Kidney capillary endothelial cell (primary cell): ENCODE measurements at places on chromosomes 12 and 14.

- no peak for DNase-seq
Observed at GRCh38 chr14:71438684-71439083, 493.5 kb upstream of the RGS6 start.

GRCh38 chr12:46675736-46676135, 150.1 kb downstream of the SLC38A4 start:
- DNase-seq, result peak; percentile 30

- no peak for DNase-seq
Observed at GRCh38 chr12:31034372-31034771, 39.3 kb upstream of the DDX11 start.

DNA sequence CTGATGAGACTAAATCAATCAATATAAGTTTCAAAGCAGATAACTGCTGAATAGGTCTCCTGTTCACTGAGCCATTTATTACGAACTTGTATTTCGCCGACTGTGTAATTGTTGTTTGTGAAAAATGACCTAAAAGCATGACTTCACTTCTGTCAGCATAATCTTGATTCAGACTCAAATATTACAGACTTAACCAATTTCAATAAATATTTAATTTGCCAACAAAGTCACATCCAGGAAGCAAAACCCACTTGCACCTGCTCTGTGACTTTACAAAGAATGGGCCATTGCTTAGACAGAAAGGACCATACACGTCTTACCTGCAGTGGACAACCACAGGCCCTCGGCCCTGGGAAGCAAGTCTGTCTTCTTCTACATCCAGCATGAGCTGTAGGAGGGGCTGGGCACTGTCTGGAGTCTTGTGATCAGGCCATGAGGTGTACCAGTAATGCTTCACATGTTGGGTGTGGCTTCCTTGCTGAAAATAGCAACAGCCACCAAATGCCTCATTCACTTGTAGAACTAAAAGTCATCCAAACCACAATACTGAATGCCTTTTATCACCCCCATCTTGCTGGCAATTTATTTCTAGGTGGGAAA, 23.5 kb upstream of the PTPRB start:
- peak; percentile 48 for DNase-seq

- peak; percentile 75 for DNase-seq
Observed at GRCh38 chr14:49865431-49865859, 12.9 kb upstream of the NEMF start.

GRCh38 chr14:31947680-31948595, 129.2 kb upstream of the ARHGAP5 start:
- no peak for DNase-seq

DNA sequence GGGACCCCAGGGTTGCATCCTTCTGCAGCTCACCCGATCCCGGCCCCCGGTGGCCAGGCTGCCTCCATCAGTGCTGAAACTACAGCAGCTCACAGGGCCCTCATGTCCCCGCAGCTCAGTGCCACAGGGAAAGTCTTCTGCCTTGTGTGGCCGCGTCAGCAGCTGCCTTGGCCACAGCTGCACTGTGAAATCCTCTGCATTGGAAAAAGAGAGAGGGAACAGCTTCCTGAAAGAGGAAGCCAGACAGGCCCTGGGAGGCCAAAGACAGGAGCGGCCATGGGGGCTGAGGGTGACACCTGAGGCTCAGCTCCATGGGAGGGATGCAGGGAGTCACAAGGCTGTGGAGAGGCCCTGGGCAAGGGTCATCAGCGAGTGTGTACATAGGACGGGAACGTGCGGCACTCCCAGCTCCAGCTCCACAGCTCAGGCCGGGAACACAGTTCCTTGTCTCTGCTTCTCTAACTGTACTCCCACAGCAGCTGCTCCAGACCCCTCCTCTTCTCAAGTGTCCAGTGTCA, 32.7 kb downstream of the PARP2 start:
- no peak for DNase-seq

DNA sequence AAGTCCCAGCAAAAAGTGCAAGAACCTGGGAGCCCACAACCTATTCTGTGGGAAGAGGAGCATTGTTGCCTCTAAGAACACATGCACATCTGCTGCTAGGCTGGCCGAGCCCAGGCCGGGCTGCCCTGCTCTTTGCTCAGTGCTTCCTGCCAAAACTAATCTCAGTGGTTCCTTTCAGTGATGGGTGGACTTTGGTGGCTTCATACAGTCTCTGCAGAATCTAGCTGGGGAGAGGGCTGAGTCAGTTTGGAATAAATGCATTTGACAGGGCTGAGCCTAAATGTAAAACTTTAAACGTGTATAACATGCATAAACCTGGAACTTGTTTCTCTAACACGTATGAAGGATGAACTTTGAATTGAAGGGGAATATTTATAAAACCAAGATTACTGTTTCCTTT, 44.6 kb downstream of the CCDC177 start:
- no peak for DNase-seq

DNA sequence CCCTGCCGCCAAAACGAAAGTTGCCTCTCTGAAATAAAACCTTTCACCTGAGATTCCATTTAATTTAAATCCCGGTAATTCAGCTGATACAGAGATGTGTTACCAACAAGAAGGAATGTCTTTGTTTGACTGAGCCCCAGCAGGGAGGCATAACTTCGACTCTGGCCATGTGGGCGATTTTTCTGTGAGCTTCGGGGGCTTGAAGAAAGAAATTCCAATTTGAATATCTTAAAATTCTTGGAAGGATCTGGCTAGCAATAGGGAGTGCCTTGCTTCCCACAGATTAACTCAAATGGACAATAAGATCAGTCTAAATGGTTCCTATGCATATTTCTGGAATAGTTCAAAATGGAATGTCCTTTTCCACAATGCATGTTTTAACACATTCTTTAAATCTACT, 252.5 kb upstream of the TMPO start:
- DNase-seq, result no peak

- DNase-seq, result no peak
Observed at GRCh38 chr12:6850796-6851152, 312 bp downstream of the CDCA3 start.

GRCh38 chr12:122205053-122205925, 1.8 kb downstream of the B3GNT4 start:
- no peak for DNase-seq

DNA sequence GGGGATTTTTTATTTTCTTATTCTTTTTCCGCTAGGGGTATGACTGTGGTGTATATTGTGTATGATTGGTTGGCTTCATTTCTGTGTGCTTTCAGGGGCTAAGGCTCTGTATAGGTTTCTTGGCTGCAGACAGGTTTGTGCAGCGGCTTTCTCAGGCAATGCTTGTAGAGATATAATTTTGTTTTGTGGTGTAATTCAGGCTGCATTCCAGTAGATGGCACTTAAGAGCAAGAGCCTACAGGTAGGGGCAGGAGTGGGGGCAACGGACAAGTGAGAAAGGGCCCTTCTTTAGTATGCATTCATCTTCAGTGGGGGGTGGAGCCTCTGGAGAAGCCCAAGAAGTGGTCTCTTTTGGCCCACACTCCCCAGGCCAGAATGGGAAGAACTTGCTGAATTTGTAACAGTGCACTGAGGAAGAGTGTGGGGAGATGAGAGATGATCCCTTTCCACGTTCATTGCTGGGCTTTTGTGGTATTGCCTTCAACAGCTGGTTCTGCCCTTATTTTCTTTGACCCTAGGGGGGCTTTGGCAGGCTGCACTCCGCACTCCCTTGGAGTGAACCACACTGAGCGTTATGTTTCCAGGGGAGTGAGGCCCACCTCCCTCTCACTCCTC, 78.6 kb downstream of the IFNG-AS1 start:
- DNase-seq, result no peak

DNA sequence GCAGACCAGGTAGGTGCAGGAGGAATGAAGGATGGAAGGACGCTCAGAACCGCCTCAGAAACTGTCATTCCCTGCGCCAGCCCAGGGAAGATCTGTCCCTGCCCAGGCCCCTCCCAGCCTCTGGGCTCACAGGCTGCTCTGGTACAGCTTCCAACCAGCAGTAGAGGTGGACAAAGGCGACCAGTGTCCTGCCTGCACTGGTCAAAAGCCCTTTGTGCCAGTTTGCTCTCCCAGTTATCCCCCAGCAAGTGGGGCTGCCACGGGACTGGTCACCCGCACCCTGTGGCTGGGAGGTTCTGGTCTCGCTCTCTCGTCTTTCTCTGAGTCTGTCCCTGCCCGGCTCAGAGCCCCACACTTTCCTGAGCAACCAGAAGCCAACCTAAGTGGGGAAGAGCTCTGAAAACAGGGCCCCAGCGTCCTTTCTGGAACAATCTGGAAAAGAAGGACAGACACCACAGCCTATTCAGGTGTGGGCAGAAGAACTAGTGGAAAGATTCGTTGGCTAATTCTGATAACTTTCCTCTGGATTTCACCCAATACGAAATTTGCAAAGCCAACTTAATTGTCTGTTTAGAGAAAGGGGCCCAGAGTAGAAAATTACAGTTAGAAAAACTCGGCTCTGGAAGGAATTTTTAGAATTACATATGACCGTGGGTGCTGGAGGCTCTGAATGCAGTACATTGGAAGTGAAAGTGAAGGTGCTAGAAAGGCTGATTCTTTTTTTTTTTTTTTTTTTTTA, 21.7 kb downstream of the SNRNP35 start:
- DNase-seq, result no peak

DNA sequence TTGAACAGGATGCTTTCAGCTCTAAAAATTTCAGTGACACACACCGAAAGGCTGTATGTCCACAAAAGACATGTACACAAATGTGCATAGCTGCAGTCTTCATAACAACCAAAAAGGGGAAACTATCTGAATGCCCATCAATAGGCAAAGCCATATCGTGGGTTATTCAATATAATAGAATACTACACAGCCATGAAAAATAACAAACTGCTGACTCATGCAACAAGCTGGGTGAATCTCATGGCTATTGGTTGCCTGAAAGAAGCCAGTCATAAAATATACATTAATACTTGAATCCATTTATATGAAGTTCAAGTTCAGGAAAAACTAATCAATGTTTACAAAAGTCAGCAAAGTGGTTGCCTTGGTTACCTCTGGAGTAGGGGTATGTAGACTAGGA, 58.4 kb upstream of the RIN3 start:
- no peak for DNase-seq

- no peak for DNase-seq
Observed at GRCh38 chr12:8829621-8830020, 7.2 kb downstream of the A2ML1 start.

GRCh38 chr12:69438539-69438938, 31.6 kb upstream of the FRS2 start:
- DNase-seq, result no peak

GRCh38 chr12:45540661-45541341, 188.7 kb upstream of the ARID2 start:
- no peak for DNase-seq

DNA sequence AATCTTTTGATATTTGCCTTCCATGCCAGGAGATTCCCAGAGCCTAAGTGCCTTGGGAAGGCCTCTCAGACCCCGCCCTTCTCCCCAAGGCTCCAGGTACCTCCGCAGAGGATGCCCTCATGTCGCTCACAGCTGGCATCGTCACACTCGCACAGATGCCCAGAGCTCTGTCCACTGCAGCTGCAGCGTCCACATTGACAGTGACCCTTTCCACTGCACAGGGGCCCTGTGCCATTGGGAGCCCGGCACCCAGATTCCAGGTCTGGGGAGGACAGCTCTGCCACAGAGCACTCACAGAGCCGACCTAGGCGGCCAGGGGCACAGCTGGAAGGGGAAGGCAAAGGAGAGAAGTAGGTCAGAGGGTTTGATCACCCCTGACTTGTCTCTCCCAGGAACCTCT, 12.3 kb upstream of the CSAD start:
- no peak for DNase-seq

GRCh38 chr12:121797937-121798786, 4.7 kb upstream of the RHOF start:
- no peak for DNase-seq

DNA sequence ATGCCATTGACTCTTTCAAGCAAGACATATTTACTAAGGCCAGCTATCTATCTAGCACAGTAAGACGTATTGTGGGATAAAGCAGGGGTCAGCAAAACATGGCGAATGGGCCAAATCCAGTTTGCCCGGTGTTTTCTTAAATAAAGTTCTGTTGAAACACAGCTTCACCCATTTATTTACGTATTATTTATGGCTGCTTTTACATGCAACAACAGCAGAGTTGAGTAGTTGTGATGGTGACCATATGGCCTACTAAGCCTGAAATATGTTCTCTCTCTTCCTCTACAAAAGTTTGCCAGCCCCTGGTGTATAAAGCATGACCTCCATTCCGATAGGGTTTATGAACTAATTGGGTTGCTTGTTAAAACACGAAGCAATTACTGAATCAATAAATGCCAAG, 322.1 kb downstream of the CCDC91 start:
- no peak for DNase-seq

- no peak for DNase-seq
Observed at GRCh38 chr12:64696080-64696741, 63.0 kb downstream of the GNS start.

- no peak for DNase-seq
Observed at GRCh38 chr12:124233846-124234640, 60.9 kb upstream of the RFLNA start.

- no peak for DNase-seq
Observed at GRCh38 chr14:58557242-58557641, 80.5 kb upstream of the DACT1 start.

GRCh38 chr14:27995691-27996090, 770.9 kb upstream of the FOXG1 start:
- DNase-seq, result no peak

DNA sequence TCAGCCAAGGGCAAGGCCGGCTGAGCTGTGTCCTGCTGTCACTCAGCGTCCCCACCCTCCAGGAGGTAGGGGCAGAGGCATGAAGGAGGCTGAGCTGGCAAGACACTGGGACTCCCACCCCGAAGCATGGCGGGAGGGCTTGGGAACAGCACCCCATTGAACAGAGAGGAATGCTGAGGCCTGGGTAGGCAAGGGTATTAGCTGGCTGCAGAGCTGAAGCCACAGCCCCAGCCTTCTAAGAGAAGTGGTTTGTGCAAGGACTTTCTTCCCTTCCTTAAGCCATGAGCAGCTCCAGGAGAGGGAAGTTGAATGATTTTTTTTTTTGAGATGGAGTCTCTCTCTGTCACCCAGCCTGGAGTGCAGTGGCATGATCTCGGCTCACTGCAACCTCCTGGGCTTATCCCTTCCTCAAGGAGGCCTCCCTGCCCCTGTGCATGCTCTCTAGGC, 6.6 kb upstream of the CFAP73 start:
- no peak for DNase-seq

- DNase-seq, result no peak
Observed at GRCh38 chr12:62657363-62657632, 190.7 kb downstream of the MON2 start.

GRCh38 chr12:78878866-78879265, 14.3 kb downstream of the SYT1 start:
- DNase-seq, result no peak

GRCh38 chr12:70327541-70327940, 38.5 kb upstream of the KCNMB4 start:
- DNase-seq, result no peak

DNA sequence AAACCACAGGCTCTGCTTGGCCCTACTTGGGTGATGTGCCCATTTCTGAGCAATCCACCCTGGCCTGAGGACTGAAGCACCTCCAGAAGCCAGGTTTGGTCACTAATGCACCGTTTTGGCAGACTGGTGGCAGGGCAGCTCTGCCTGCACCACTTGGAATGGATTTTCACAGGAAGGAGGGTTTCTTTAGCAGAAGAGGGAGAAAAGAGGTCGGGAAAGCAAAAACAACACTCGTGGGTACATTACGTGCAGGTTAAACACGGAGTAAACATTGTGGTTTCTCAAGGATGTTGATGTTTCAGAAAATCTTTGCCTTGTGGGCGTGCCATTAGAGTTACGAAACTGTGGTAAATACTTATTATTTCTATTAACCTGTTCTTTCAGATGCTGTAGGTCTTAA, 70.8 kb downstream of the KCNA5 start:
- DNase-seq, result no peak
